Gastrocnemius medialis (tissue), 4 donors: ENCODE measurements at places on chromosomes 1 and 21.
A peak's percentile ranks its signal among the peaks of the same experiment; 100 is the strongest.

DNA sequence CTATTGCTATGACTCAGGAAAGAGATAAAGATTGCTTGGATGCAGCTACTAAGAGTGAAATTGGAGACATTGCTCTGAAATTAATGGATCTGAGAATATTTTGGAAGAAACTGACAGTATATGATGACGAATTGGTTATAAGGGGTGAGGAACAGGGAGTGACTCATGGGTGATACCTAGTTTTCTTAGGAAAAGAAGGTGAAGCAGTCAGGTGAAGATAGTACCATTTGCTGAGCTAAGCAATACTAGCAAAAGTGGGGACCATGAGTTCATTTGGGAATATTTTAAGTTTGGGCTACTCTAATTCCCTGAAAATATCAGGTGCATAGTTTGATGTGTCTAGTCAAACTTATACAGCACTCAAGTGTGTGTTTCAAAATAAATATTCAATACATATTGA, 260.1 kb upstream of the NFIA start:
- no peak for DNase-seq

GRCh38 chr1:62429581-62429980, 7.3 kb upstream of the USP1 start:
- no peak for DNase-seq

DNA sequence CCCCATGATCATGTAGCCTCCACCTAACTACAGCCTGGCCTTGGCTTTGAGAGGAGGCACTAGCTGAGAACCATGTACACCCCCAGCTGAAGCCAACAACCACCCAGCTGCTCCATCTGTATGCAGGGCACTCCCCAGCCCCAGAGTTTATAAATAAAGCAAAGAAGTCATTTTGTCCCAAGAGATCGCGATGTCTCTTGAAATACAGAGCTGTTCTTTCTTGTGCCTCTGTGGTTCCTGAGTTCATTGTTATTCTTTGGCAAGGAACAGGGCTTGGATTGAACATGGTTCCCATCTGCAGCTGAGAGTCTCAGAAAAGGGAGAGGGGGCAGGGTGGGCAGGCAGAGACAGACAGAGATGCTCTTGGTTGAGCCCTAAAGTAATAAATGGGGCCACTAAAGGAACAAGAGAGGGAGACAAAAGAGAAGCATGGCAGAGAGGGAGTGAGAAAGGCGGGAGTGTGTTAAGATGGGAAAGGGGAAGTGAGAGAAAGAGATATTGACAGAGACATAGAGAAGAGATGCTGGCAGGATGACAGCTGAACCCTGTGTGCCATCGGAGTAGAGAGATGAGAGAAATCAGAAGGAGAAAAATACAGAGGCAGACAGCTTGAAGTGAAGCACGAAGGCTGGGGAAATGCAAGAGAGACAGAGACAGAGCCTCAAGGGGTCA, 63.3 kb downstream of the TNR start:
- DNase-seq, result no peak

DNA sequence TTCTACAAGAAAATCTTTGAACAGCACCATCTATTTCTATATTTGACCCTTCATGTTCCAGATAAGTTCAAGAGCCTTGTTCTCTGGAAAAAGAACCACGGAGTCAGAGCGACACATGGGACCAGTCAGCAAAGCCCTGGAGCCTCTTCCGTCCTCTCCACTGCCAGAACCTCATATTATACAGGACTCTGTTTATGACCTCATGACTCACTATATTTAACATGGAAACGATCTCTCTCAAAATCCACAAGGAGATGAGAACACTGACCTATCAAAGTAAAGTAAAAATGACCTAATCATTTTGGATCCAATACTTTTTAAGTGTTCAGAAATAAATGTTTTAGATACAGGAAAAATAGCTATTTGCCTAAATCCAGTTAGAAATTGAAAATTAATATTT, 124.6 kb upstream of the KRTAP19-8 start:
- no peak for DNase-seq

GRCh38 chr1:150545486-150546032, 3.6 kb upstream of the ADAMTSL4 start:
- no peak for DNase-seq

- DNase-seq, result no peak
Measured at GRCh38 chr21:42496839-42497202, 797 bp upstream of the RSPH1 start.

DNA sequence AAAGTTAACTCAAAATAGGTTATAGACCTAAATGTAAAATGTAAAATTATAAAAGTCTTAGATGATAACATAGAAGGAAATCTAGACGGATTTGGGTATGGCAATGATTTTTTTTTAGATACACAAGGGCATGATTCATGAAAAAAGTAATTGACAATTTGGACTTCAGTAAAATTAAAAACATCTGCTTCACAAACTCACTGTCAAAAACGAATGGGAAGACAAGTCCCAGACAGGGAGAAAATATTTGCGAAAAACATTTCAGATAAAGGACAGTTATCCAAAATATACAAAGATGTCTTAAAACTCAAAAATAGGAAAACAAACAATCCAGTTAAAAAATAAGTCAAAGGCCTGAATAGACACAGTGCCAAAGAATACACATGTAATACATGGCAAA, 9.7 kb upstream of the PTGS2 start:
- DNase-seq, result no peak

- no peak for DNase-seq
Measured at GRCh38 chr1:3380469-3380868, 74.0 kb upstream of the ARHGEF16 start.

DNA sequence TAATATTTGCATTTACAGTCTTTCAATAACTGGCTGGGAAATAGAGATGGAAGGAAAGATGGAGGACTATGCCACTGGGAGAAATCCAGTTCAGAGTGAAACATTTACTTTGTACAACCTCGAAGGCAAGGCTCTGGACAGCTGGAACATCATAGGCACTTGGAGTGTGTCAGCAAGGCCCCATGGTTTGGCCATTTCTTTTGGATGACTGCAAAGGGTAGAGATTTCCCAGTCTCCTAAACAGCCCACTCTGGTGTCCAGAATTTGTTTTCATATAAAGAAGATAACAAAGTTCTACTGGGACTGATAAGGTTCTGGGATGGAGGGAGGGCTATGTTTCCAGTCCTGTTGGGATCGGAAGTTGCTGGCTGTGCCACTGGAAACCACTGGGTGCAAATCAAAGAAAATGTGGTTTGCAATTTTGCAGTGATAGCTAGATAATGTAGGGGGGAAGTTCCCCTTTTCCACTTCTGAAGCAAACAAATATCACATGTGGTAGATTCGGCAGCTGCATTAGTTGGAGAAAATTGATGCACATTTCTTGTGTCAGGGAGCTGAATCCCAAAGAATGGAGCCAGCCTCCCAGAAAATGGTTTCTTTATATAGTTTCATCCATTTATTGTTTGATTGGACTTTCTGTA, 16.2 kb downstream of the KCND3 start:
- no peak for DNase-seq

DNA sequence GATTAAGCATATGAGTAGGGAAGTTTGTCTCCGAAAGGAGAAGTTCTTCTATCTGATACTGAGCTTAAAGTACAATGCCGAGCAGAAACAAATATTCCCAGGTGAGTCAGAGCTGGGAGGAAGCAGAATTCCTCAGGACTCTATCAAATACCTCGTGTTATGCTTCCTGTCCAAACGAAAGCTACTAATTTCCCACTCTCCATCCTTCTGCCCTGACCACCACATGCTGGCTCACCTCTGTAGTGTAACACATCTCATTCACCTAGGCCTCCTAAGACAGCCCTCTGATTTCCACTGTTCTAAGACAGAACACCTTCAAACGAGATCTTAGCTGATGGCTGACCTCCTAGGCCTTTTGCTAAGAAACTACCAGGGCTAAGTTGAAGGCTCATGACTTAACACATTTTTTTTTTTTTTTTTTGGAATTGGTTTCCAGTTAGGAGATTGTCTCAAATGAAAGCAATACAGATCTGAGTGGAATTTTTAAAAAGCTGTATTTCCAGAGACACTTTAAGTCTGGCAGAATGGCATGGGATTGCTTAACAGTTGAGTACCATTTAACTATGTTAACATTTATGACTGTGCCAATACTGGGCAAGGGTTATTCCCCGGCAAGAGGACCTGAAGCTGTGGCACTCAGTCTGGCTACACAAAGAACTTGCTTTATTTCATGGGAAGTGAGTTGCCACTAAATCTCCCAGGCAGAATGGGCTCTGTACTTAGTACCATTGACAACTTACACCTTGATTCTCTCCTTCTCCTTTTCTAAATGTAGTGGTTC, 583.4 kb downstream of the DPYD start:
- no peak for DNase-seq

DNA sequence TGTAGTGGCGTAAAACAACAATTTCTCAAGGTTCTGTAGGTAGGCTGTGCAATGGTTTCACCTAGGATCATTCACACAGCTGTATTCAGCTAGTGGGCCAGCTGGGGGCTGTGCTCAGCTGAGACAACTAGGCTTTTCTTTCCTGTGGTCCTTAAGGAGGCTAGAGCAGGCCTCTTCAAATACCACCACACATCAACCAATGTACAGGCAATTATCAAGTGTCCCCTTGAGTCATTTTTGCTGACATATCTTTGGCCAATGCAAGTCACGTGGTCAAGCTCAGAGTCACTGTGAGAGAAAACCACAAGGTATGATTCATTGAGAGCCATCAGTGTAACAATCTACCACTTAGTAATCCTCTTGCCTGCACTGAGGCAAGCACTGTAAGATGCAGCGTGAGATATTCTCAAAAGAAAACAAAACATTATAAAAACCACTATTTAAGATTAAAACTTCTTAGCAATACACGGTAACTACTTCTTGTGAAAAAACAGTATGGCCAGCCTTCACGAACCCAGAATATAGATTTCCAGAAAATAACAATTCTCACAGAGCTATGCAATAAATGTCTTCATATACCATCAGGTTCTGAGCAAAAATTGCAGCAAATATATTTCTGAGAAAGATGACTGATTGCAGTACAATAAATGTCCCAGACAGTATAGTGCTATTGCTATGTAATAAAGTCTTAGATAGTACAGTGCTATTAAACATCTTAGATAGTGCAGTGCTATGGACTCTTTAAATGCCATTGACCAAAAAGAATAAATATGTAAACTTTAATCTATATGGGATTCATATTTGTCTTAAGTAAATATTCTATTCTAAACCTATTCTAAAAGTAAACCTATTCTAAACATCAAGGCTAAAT, 55.3 kb downstream of the NME7 start:
- no peak for DNase-seq

- DNase-seq, result no peak
Measured at GRCh38 chr1:43147625-43148327, 24.3 kb downstream of the EBNA1BP2 start.

GRCh38 chr1:3762151-3762872, 10.1 kb downstream of the CCDC27 start:
- DNase-seq, result no peak

- DNase-seq, result no peak
Measured at GRCh38 chr1:25560001-25560400, 16.6 kb downstream of the LDLRAP1 start.

DNA sequence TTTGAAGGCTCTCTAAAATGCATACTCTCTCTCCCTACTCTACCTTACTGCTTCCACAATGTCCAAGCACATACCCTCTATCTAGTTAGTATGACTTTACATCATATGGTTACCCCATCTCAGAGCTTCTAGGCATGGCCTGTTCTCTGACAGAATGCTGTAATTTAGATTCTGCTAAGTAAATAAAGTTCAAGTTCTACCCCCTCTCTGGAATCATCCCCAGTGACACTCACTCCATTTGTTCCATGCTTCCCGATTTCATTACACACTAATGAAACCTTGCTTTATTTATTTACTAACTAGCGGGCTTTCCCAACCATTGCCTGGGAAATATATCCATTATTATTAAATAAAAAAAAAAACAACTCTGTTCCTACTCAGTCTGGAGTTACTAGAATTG, 7.3 kb downstream of the CRYZL1 start:
- DNase-seq, result no peak

- DNase-seq, result no peak
Measured at GRCh38 chr1:119388450-119388849, 19.9 kb downstream of the HAO2 start.

DNA sequence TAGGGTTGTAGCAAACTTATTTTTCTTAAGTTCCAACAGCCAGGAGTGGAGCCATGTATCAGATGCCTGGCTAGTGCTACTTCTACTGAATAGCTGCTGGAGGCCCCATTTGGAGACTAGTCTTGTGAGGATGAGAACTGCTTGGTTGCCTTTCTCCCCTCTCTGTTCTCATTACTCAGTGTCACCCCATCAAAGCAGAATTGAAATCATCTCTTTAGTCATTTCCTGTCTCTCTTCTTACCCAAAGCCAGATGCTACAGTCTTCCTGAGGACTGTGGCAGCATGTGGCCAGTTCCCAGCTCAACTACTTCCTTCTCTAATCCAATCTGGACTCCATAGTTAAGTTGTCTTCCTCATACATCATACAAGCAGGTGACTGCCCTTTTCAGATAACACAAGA, 197.5 kb downstream of the BRINP2 start:
- no peak for DNase-seq

- DNase-seq, result no peak
Measured at GRCh38 chr1:13585612-13585991, 2.0 kb downstream of the PDPN start.

- DNase-seq, result no peak
Measured at GRCh38 chr1:14851760-14852159, 253.3 kb downstream of the KAZN start.

- no peak for DNase-seq
Measured at GRCh38 chr1:241331328-241332036, 25.5 kb downstream of the RGS7 start.

- no peak for DNase-seq
Measured at GRCh38 chr1:56931211-56931610, 34.6 kb downstream of the C8B start.

GRCh38 chr21:42973309-42973990, 912 bp upstream of the PKNOX1 start:
- DNase-seq, result no peak

GRCh38 chr1:210586771-210587170, 258.1 kb downstream of the HHAT start:
- DNase-seq, result no peak

DNA sequence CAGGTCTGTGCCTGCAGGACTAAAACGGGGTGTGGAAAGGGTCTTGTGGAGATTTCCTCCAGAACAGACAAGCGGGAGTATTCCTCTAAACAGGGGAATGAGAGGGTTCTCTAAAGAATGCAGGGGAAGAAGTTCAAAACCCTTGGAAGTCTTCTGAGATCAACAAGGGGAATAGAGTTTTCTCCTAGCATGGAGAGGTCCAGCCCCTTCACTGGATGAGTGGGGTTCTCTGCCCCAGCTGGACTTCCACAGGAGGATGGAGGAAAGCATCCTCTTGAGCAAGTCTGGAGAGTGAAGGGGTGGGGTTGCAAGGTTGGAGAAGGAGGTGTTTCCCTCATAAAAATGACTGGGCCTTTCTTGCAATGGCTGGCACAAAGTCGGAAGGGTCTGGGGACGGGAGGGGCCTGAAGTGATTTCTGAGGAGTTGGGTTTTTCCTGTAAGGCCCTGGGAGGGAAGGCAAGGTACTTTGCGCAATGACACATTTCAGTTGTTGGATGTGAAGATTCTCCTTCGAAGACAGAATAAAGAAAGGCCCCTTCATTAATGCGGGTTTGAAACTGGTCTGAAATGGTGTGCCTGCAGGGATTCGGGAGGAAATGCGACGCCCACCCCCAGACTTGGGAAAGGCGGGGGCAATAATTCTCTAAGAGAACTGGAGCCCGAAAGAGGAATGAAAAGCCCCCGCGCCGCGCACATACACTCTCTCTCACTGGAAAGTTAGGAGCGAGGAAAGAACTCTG, 884 bp downstream of the SPATA6 start:
- DNase-seq, result peak; percentile 25
